ENCODE measurements at places on chromosomes 1 and 21.

- DNase-seq: no peak
Measured at GRCh38 chr1:247277191-247277590, 21.3 kb downstream of the VN1R5 start.

DNA sequence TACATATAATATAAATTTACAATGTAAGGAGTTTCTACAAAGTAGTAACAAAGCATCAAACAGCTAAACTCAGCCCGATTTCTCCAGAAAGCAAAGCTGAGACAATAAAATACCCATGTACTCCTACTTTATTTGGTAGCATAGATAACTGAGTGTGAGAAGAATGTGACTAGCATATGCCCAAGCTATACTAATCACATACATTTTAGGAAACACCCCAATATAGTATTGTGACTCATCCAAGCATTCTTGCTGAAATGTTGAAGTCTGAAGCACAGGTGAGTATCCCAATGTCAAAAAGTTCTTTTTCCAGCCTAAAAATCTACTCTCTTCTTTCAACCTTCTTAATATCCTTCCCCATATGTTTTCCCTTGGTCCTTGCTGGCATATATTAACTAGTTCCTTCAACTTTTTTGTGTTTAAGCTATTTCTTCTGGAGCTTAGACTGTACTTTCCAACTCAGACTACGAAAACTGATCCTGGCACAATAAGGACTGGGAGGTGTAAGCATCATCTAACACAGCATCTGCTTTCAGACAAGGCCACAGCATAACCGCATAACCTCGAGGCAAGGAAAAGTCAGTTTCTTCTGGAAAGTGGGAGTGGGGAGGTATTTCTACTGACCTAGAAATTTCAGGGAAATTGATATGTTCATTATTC is 163.0 kb upstream of the RNPC3 start:
- DNase-seq: no peak

DNA sequence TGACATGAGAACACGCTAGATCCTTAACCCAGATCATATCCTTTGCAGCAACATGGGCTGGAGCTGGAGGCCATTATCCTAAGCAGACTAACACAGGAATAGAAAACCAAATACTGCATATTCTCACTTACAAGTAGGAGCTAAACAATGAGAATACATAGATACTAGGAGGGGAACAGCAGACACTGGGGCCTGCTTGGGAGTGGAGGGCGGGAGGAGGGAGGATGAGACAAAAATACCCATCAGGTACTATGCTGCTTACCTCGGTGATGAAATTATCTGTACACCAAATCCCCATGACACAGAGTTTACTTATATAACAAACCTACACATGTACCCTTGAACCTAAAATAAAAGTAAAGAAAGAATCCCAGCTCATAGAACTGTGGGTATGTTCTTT is 1.2 kb upstream of the MOB3C start:
- DNase-seq: no peak

- no peak for DNase-seq
Measured at GRCh38 chr1:27052527-27052926, 39.9 kb upstream of the TENT5B start.

DNA sequence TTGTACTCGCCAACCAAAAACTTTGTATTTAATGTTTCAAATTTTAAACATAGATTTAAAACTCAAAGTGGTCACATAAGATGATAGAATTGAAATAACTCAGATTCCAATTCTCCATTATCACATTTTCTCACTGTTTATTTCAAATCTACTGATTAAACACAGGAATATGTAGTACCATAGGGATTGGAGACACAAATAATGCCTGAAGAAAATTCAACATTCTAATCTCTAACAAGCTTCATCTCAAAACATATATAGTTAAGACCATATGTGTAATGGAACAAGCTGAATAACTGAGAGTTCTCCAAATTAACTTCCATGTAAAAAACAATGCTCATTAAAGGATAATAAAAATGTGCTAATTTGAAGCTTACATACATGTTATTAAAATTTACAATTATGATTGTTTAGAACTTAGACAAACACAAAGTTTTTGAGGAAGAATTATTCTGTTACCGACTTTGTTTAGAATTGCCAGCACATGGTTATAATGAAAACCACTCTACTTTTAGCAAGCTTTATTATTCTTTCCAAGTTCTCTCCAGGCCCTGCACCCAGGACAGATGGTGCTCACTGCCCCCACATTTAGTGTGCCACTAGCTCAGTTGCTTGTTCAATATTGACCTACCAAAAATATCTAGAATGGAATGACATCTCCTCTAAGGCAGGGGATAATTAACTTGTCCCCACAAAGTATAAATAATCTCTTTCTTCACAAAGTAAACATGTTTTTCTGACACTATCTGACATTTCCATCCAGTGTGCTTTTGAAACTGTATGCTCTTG is 467.2 kb downstream of the TTLL7 start:
- no peak for DNase-seq

- no peak for DNase-seq
Measured at GRCh38 chr1:167161242-167161641, 59.4 kb upstream of the POU2F1 start.

- DNase-seq: no peak
Measured at GRCh38 chr1:29415156-29415830, 179.0 kb downstream of the PTPRU start.

GRCh38 chr1:205270764-205271163 is 43.0 kb downstream of the TMCC2 start:
- DNase-seq: no peak

- no peak for DNase-seq
Measured at GRCh38 chr1:219387211-219387610, 213.5 kb downstream of the LYPLAL1 start.

GRCh38 chr1:207828485-207829158 is 76.8 kb downstream of the CD46 start:
- no peak for DNase-seq

DNA sequence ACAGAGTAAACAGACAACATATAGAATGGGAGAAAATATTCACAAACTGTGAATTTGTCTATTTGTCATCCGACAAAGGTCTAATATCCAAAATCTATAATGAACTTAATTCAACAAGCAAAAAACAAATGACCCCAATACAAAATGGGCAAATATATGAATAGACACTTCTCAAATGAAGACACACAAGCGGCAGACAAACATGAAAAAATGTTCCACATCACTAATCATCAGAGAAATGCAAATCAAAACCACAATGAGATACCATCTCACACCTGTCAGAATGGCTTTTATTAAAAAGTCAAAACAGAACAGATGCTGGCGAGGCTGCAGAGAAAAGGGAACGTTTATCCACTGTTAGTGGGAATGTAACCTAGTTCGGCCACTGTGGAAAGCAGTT is 72.7 kb downstream of the SMYD3 start:
- no peak for DNase-seq

GRCh38 chr1:62230718-62231117 is 36.1 kb downstream of the L1TD1 start:
- no peak for DNase-seq

GRCh38 chr1:67371681-67372080 is 58.5 kb downstream of the SERBP1 start:
- no peak for DNase-seq

DNA sequence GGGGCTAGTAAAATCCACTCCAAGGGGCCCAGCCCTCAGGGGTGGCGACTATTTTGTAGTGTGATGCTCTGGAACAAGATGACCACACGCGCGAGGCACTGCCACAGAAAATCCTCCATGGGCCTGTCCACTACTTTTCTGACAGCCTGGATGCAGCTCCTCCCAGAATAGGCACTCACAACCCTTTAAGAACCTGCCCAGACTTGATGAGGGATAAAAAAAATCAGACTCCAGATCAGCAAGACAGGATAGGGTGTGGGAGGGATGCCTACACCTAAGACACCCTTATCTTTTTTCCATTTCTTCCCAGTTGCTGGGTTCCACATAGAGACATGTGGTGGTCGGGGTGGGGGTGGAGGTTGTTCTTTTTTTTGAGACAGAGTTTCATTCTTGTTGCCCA is 33.5 kb downstream of the PCAT6 start:
- no peak for DNase-seq

DNA sequence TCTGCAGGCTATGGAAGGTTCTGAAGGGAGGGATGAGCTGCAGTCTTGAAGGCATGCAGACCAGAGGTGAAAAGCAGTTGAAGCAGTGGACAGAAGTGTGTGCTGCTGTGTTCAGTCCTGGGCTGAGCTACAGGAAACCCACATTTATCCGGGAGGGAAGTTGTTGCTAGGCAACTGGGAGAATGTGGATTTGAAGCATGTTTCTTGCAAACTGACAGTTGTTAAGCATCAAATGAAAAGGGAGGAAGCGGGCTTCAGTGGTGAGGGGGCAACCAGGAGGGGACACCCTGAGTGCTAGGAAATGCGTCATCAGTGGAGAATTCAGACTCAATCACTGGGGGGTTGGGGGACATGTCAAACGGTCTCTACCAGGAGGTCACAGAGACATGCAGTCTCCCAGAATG is 28.7 kb downstream of the ABCA4 start:
- DNase-seq: no peak

DNA sequence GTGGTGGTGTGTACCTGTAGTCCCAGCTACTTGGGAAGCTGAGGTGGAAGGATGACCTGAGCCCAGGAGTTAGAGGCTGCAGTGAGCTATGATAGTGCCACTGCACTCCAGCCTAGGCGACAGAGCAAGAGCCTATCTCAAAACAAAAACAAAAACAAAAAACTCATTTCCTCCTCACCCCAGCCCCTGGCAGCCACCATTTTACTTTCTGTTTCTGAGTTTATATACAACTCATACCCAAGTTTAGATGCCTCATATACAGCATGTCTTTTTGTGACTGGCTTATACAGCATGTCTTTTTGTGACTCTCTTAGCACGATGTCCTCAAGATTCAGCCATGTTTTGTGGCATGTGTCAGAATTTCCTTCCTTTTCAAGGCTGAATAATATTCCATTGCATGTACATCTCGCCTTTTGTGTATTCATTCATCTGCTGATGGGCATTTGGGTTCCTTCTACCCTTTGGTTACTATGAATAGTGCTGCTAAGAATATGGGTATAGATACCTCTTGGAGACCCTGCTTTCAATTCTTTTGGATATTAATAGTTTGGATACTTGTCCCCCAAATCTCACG is 14.7 kb downstream of the COA7 start:
- no peak for DNase-seq

DNA sequence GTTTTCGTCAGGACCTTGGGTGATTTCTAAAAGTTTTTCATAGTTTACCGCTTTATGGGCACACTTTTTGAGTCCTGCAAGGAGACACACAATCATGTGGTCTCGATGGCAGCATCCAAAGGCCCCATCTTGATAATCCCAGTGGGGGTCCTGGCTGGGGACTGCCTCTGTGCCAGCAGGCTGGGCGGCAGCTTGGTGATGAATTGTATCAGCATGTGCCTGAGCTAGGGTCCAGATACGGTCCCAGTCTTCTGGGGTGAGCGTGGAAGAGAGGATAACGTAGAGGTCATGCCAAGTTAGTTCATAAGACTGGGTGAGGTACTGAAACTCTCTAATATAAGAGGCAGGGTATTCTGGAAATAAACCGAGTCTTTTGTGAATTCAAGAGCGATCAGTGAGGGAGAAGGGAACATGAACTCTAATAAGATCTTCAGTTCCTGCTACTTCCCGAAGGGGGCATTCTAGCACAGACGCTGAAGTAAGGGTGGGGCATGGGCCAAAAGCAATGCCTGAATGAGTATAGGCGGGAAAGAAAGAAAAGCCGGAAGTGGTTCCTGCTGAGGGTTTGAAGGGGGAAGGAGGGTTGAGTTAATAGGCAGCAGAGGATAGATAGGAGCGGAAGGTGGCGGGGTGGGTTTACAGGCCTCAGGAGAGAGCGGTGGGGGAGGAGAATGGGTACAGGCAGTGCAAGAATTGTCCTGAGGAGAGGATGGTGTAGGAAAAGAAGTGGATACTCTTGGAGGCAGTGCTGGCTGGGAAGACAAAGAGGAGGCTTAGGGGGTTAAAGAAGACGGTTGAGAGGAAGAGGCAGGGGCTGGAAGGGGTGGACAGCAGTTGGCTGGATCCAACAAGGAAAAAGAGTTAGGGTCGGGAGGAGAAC is 1.6 kb downstream of the ERVH48-1 start:
- DNase-seq: peak; percentile 37

DNA sequence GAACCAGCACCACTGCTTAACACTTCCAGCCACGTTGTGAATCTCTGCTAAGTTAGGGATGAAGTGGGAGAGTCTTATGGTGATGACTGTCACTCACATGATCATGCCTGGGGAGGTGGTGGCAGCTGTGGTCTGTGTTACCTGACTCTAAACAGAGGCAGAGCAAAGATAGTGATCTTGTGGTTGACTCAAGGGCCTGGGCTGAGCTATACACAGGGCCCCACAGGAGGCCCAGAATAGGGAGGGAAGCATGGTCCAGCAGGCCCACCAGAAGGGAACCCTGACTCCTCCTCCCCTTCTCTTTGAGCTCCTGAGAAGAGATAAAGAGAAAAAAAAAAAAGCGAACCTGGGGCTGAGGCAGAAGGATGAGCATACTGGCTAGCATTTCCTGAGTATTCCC is 55.0 kb downstream of the PLXNA2 start:
- no peak for DNase-seq

- DNase-seq: no peak
Measured at GRCh38 chr1:111404588-111404987, 22.9 kb downstream of the OVGP1 start.

GRCh38 chr1:110604586-110605148 is 1.5 kb downstream of the KCNA2 start:
- no peak for DNase-seq

- DNase-seq: no peak
Measured at GRCh38 chr1:98457248-98457647, 204.3 kb upstream of the SNX7 start.

DNA sequence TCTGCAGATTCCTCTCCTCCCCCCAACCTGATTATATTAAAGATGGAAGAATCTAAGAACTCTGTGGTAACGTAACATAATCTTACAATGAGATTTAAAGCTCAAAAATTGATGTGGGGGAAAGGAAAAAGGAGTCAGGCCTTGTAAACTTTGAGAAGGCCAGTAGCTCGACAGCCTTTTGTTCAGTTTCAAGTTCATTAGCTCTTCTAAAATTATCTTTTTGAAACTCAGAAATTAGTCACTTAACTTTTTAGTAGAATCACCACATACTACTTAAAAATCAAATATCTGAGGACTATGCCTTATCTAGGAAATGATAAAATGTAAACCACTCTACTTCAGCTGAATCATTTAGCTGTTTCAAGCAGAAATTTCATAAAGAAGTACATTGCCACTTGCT is 996.2 kb downstream of the AMY1C start:
- DNase-seq: no peak

DNA sequence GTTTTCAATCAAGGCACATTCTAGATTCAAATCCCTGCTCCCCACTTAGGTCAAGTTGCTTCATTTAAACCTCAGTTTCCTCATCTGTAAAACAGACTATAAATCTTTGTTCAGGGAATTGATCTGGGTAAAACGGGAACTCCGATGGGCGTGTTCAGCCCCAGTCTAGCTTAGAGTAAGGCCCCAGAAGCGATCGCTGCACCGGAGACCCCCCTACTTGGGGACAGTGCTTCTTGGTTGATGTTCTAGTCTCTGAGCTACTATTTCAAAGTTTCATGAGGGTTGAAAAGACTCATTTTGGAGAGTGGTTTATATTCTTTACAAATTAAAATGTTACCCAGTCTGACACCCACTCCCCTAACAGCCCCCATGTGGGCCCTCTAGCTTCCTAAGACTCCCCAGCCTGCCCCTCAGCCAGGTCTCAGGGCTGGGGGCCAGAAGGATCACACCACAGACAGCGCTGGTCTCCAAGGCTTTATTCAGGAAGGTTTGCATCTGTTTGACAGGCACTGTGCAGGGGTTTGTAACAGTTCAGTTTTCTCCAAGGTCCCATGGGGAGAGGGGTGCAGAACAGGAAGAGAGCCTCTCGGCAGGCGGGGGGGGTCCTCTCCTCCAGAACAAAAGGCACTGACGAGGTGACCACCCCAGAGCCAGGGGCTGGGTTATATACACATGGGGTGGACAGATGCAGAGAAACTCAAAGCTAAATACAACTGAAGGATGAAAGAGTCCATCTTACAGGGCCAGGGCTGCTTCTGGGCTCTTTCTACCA is 82.9 kb downstream of the STUM start:
- DNase-seq: no peak
